ENCODE measurements at places on chromosomes 13 and 19.

DNA sequence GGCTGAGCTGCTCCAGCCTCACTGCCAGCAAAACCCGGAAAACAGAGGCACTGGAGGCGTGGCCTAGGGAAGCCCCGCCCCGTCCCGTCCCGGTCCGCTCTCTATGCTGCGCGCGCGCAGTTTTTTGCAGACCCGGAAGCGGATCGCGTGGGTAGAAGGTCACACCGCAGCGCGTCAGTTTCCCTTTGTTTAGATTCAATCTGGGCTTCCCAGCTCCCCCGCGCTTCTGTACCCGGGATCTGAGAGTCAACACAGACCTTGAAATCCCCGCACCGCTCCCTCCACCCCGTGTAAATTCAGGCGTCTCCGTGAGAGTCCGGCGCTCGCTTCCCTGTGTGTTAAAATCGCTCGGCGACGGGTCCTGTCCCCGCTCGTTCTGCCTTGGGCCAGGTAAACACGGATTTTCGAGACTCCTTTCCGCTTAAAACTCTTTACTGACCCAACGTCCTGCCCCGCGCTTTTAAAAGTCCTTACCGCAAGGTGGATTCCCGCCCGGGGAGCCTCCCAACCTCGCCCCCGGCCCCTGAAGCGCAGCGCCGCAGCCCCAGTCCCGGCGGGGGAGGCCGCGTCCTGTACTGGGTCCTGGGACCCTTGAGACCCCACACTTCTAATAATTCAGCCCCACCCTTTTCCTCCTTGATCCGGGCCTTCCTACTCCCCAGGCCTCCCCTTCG lies at the start of gene ZNF610:
TSS of gene ZNF610 (plus strand) at position 127 of the 674 bp plus-strand sequence. CDS start 12,930 bp downstream, outside the sequence.
- peak; percentile 68 for DNase-seq

DNA sequence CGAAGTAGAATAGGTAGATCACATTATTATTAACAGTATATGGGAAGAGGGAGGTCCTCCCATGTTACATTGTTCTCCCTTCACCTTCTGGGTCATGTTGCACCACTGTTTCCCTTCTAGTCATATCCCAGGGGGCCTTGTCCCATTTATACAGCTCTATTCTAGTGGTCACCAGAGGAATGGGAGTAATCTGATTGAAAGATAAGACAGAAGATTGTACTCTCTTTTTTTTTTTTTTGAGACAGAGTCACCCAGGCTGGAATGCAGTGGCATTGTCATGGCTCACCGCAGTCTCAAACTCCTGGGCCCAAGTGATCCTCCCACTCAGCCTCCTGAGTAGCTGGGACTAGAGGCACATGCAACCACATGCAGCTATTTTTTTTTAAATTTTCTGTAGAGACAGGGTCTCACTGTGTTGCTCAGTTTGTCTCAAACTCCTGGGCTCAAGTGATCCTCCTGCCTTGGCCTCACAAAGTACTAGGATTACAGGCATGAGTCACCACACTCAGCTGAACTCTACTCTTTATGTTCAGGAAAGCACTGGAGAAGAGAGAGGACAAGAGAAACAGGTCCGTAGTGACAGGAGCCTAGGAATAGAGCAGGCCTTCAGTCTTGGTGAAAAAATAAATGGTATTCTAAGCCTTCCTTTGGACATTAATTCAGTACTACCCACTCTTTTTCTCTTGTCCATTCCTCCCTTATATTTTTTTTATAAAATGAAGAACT lies 4.3 kb upstream of the ZNF529 start:
- DNase-seq, result no peak

DNA sequence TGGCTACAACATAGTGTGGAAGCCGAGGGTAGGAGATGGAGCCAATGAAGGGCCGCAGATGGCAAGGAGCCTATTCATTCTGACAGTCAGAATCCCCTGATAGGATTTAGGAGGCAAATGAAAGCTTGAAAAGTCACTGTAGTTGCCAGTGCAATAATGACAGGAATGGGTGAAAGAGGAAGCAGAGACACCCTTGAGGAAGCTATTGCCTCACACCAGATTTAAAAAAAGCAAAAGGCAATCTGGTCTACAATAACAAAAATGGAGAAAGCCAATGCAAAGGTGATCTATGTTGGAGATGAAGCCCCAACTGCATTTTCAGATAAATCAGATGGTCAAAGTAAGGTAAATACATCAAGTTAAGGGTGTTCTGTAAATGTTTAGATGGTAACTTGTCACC lies 158.5 kb downstream of the TUBA3C start:
- DNase-seq, result no peak

GRCh38 chr19:4449639-4450028 lies 8.0 kb downstream of the UBXN6 start:
- no peak for DNase-seq

GRCh38 chr13:38763446-38764381 lies 76.8 kb downstream of the FREM2 start:
- no peak for DNase-seq

- no peak for DNase-seq
These were observed 19.2 kb downstream of the SIGLEC8 start for GRCh38 chr19:51439021-51439465.

- no peak for DNase-seq
These were observed 16.7 kb upstream of the COLGALT1 start for GRCh38 chr19:17538684-17539237.

DNA sequence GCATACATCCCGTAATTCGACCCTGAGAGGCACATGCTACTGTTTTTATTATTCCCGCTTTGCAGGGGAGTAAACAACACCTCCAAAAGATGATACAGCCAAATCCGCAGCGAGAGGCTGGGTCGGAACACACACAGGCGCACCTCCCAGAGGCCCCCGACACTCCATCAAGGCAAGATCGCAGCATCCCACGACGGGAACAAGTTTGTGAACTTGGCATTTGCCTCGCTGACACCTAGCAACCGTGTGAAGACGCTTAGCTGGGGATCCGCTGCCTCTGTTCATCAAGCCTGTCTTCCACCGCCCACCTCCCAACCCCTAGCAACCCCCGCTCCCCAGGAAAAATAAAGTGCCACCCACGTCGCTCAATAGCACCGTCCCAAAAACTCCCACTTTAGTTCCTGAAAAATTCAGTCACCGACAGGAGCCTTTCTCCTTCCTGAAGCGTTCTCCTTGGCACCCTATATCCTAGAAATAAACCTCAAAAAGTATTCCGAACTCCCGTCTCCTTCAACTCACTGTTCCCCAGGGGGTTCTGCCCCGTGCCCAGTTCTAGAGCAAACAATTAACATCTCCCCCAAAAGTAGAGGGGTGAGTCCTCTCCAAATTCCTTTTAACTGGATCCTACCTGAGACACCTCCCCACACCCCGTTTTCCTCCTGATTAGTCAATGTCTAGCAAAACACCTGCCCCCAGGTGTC lies 1.7 kb downstream of the GNG7 start:
- no peak for DNase-seq

DNA sequence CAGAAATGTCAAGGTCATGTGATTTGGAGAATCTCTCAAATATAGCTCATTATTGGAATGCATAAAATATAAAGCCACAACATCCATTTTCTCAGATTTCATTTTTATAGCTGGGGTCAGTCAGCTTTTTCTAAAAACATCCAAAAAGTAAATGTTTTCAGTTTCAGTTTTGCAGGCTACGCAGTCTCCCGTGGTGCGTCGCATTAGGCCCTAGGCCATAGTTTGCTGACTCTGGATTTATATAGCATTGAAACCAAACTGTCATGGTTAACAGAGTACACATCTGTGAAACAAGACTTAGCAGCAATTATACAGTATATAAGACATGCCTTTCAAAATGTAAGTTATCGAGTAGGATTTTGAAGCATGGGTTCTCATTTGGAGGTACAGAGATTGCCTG lies 140.0 kb downstream of the IRS2 start:
- DNase-seq, result no peak

DNA sequence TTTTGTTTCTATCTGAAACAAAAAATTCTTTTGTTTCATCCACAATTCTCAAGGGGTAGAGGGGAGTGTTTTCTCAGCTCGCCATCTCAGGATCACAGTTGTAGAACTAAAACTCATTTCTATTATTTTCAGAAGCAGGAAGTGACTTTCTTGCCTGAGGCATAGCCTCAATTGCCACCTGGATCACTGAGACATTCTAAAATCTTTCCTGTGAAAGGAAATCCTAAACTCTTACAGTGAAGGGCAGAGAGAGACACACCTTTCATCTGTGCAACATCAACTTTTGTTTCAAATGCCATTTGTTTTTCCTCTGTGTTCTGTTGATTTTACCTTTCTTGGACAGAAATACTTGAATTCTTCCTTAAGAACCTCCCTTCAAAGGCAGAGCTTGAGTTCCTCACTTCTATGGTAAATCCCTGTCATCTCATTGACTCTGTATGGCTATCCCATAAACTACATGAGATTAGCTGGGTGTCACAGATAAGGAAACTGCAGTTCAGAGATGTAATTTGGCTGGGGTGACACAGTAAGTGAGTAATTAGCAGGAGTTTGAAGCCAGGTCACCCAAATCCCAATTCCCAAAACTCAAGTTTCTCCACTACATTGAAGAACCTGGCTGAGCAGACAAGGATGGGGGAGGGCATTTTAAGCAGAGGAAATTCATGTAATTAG lies 224.4 kb upstream of the HTR2A start:
- no peak for DNase-seq

Measured in effector CD4-positive, alpha-beta T cell (primary cell).